ENCODE measurements at places on chromosomes 2 and 18.

GRCh38 chr18:323253-323622, 55.4 kb upstream of the THOC1 start:
- no peak for DNase-seq

DNA sequence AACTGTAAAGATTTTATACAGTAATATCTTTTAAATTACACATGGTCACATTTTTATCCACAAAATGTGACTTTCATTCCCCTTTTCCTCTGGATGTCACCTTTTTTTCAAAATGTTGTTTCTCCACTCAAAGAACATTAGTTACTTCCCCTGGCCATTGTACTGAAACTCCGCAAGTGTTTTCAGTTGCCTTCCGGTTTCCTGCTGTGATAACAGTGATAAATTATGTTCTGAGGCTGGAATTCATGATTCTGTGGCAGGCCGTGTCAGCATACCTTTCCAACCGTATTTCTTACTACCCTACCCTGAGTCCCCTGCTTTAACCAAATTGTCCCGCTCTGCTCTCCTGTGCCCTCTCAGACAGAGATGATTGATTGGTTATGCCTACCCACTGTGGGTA, 53.5 kb downstream of the MGAT5 start:
- DNase-seq, result no peak

DNA sequence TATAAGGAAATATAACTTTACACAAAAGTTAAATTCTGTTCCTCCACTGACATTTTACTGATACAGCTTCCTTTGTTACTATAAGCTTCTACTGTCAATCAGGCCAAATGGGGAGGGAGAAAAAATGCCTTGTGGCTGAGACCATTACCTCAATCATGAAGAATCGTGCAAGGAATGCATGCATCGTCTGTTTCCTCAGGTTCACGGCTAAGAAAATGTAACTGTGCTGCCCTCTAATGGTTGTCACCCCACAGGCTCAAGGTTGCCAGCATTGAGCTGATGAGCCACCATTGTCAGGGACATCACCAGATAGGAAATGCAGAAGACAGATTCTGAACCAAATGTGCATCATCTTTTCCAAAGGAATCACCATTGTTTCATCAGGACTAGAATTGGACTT, 426.9 kb downstream of the CDH2 start:
- no peak for DNase-seq

GRCh38 chr2:98835831-98836385, 100.1 kb downstream of the CRACDL start:
- DNase-seq, result peak; percentile 85

GRCh38 chr2:164735309-164735919, 106.2 kb downstream of the COBLL1 start:
- no peak for DNase-seq

- DNase-seq, result no peak
Measured at GRCh38 chr2:219782737-219783348, 155.4 kb downstream of the SLC4A3 start.

- DNase-seq, result no peak
Measured at GRCh38 chr2:220966636-220967035, 605.5 kb downstream of the EPHA4 start.

- DNase-seq, result no peak
Measured at GRCh38 chr2:235055891-235056516, 104.2 kb downstream of the SH3BP4 start.

GRCh38 chr2:120905298-120905697, 169.6 kb downstream of the GLI2 start:
- DNase-seq, result no peak

- no peak for DNase-seq
Measured at GRCh38 chr2:74264281-74264680, 65.9 kb downstream of the MTHFD2 start.

DNA sequence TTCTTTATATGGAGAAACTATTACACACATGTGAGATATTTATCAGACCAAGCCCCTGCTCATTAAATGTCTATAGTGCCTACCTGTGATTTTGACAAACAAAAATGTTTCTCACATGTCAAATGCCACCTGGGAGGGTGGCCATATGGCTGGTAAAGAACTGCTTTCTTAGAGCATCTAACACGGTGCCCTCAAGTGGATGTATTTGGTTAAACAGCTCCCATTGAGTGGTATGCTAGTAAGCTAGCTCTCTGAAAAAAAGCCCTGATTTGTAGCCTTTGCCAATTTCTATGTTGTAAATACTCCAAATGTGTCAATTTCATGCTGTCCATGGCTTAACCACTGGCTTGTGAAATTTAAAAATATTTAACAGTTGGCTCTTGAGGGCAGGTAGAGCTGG, 94.6 kb downstream of the PMAIP1 start:
- no peak for DNase-seq

DNA sequence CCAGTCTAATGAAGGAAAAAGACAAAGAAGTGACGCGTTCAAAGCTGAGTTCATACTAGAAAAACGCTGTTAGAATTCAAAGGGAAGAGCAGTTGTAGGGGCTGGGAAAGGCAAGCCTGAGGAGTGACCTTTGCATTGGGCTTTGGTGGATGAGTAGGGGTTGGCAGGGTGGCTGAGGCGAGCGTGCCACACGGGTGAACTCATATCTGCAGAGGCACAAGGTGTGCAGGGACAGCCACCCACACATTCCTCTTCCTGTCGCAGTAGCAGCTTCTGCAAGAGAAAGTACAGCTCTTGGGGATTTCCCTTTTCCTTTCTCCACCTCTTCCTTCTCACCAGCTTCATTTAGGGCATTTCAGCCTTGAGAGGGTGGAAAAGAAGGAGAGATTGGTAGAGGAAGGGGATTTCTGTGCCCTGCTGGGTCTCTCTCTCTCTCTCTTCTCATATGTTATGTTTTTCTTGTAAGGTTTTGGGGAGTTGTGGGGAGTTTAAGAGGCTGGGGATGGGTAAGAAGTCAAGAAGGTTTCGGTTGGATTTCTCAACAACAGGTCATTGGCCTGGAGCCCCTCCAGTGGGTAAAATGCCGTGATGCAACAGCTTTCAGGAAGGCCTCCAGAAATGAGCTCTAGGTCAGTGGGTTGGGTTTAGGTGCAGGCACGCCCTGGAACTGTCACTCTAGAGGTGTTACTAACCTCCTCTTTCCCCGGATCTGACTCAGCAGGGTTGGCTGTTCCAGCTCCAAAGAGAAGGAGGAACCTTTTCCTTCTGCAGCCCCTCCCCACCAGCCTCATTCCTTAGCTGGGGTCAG, 40.1 kb downstream of the ODC1 start:
- peak; percentile 65 for DNase-seq

- no peak for DNase-seq
Measured at GRCh38 chr2:216565956-216566355, 67.3 kb upstream of the IGFBP2 start.

- no peak for DNase-seq
Measured at GRCh38 chr2:107932979-107933378, 53.3 kb upstream of the SLC5A7 start.

GRCh38 chr2:127310980-127311379, 17.0 kb upstream of the ERCC3 start:
- no peak for DNase-seq

DNA sequence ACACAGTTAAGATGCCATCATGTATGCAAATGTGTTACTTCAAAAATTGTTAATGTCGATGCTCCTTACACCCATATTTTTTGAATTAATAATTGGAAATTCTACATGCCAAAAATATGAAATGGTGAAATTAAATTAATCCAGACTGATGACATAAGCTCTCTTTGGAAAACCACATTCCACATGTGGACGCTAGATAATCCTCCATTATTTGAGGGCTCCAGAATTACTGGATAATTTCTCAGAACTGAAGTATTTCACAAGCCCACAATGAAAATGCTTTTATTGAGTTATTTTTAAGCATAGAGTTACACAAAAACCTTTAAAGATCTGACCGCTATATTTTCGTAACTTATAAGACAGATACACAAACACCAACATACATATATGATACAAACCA, 47.8 kb downstream of the FARSB start:
- no peak for DNase-seq
